Right renal cortex interstitium (tissue), 3 donors: ENCODE measurements at places on chromosomes 16 and 17.

DNA sequence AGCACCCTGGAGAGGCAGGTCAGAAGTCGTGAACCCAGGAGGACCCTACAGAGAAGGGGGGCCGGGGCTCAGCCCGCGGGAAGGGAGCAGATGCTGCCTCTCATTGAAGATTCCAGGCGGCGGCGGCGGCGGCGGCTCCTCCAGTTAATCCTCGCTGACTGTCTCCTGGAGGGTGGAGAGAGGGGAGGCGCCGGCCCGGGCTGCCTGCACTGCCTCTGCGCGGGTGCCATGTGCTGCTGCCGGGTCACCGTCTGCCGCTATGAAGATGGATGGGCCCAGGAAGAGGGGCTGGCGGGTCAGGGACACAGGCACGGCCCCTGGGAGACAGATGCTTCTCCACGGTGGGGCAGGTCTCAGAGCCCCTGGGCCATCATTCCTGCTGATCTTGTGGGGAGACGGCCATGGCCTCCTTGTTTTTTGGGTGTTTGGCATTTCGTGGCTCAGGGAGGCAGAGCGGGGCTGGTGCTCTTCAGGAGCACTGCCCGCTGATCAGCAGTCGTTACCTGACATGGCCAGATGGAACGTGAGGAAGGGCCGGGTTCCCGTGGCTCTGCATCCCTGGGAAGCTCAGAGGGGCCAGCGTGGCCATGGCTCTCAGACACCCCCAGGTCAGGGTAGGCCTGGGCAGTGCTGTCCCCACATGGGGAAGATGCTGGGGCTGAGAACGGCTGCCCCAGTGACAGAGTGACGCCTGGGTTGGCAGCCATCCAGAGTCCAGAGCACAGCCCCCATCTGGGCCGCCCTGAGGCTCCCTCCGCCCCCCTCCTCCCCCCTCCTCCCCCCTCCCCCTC is 36.1 kb downstream of the GINS2 start:
- no peak for DNase-seq

DNA sequence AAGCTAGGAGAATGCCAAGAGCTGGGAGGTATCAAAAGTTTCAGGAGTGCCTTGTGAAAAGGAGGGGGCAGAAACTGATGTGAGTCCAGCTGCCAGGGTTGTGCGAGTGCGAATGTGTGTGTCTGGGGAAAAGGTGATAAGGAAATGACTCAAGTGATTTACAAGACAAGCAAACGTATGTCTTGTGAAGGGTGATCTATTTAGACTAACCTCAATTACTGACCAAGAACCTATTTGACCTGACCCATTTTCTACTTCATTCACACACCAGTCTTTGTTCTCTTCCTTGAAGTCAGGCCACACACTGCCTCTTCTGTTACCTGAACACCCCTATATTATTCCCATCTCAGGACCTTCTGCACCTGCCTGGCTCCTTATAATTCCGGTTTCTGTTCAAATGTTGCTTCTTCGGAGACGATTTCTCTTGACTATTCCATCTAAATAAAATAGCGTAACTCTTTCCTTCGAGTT is 1.0 kb downstream of the GDE1 start:
- no peak for DNase-seq

DNA sequence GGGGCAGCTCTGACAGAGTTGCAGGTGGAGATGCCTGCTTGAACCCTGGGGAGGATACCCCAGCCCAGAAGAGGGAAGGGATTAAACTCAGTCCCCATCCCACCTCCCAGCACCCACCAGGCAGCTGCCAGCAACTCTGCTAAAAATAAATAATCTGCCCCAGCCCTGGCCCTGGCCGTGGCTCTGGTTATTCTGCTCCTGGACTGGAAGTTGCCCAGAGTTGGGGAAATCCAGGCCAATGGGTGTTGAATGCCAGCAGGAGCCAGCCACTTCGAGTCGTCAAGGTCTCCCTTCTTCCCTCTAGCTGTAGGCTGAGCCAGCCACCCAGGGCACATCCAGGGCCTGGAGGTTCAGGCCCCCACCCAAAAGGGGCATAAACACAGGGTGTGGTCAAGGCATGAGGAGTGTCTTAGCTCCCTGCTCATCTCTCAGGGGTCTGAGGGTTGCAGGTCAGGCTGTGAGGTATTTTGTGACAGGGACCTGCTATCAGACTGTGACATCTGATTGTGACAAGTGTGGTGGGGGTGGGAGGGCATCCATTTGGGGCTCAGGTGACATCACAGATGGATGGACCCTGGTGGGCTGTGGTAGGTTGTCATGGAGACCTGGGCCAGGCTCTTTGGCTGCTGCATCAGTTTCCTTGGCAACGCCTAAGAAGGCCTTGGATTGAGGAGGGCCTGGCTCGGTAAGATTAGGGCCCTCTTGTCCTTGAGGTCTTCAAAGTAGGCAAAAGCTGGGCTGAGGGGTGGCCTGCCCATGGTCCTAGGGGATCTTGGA is 1.0 kb upstream of the RRAD start:
- no peak for DNase-seq

DNA sequence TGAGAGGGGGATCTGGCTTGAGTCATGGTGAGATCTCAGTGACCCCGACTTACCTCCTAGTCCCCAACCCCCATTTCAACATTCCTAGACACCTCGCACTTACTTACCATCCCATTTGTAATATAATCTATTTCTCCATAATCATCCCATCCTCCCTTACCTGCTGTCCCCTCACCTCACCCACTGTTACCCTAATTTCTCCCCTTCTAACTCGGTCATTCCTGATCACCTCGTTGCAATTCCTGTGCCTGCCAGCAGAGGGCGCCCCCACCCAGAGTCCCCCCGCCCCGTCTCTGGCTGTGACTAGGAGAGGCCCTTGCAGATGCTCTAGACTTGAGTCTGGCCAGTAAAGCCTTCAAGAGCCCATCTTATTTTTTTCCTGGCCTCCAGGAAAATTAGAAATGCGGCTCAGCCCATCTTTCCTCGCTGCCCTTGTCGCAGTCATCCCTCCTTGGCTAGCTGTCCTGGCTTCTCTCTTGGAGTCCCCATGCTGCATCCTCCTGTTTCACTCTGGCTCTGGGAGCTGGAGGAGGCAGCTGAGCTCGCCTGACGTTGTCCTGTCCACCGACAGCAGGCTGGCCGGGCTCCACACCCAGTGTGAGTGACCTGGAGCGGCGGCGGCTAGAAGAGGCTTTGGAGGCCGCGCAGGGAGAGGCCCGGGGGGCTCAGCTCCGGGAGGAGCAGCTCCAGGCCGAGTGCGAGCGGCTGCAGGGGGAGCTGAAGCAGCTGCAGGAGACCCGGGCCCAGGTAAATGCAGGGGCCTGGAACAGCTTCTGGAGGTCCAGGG is 5.0 kb downstream of the TBKBP1 start:
- no peak for DNase-seq

DNA sequence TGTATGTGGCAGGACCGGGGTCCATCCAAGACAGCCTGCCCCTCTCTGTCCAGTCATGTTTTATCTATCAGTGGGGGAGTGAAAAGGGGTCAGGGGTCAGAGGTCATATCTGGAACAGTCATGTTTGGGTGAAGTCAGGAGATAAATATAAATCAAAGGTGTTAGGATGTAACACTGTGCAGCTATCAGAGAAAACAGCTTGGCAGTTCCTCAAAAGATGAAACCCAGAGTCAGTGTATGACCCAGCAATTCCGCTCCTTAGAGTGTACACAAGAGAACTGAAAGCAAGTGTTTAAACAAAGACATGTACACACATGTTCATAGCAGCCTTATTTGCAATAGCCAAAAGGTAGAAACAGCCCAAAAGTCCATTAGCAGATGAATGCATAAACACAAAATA is 361.3 kb downstream of the FOXL1 start:
- DNase-seq: no peak

GRCh38 chr17:46003907-46004748 is 5.1 kb downstream of the STH start:
- no peak for DNase-seq

DNA sequence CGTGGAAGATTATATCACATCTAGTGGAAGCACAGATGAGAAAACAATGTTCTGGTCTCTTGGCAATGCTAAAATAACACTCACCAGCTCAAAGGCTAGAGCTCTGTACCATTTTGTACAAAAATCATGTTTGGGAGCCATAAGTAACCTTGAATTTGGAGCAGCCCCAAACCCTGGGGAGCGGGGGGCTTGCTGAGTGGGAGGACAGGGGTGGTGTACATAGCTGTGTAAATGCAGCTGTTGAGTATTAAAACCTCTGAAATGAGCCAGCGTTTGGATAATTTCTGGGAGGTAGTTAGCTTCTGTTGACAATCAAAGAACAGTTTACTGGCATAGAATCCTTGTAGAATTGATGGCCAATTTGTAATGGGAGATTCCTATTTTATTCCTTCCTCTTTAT is 4.3 kb downstream of the MYH8 start:
- no peak for DNase-seq

- DNase-seq: no peak
Measured at GRCh38 chr16:66894948-66895688, 14.8 kb downstream of the PDP2 start.

DNA sequence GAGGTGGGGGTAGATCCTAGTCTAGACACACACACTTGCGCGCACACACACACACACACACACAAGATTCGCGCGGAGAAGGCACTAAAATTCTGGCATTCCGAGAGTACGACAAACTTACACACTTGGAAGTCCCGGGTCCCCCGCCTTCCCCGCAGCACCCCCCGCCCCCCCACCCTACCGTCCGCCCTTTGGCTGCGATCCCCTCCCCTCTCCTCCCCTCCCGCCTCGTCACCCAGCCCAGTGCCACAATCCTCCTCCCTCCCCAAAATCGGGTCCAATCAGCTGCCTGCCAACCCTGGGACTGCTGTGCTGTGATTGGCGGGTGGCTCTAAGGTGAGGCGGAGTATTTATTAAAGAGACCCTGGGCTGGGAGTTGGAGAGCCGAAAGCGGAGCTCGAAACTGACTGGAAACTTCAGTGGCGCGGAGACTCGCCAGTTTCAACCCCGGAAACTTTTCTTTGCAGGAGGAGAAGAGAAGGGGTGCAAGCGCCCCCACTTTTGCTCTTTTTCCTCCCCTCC is at the start of gene SOX9:
TSS of gene SOX9 (plus strand) at position 379 of the 522 bp plus-strand sequence. CDS start 372 bp downstream, outside the sequence.
- no peak for DNase-seq

DNA sequence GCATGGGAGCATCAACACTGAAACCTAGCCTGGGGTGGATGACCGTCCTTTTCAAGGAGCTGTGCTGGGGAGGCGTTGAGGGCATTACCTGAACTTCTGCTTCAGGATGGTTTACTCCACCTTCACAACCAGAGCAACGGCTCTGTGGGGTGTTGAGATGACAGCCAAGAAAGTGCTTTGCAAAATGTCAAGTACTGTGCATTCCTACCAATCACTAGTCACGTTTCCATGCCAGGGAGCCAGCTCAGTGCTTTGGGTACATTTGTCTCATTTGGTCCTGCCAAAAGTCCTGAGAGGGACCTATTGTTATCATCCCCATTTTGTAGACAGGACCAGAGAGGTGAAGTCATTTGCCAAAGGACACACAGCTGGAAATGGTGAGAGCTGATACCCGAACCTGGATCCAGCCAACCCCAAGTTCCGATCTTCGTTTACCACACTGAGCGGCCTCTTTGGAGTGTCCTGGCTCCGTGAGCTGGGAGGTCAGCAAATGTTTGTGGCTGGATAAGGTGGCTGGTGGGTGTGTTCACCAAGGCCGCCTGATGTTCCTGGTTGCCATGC is 61.6 kb downstream of the IRF8 start:
- DNase-seq: no peak

DNA sequence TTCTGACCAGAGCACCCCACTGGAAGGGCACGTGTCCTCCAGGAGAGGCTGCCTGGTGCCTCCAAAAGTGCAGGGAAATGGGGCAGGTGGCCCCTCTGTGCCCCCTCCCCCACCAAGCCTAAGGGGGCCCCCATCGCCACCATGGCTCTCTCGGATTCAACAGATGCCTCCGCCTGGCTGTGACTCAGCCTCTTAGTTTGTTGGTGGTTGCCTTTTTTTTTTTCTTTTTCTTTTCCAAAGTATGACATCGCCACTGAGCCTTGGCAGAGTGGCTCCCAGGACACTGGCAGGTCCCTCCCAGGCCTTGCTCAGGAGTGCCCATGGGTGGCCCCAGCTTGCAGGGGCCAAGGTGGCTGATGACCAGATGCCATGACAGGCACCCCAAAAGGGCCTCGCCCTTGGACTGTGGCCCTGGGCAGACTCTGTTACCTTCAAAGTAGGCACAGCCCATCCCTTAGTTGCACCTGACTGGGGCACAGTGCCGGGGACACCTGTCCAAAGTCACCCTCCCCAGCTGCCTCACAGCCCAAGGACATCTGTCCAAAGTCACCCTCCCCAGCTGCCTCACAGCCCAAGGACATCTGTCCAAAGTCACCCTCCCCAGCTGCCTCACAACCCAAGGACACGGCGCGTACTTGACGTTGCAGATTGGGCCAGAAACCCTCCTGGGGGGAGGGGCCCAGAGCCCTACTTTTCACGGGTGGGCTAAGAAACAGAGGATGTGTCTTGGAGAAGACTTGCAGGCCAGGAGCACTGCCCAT is 29.6 kb downstream of the NPTX1 start:
- no peak for DNase-seq

DNA sequence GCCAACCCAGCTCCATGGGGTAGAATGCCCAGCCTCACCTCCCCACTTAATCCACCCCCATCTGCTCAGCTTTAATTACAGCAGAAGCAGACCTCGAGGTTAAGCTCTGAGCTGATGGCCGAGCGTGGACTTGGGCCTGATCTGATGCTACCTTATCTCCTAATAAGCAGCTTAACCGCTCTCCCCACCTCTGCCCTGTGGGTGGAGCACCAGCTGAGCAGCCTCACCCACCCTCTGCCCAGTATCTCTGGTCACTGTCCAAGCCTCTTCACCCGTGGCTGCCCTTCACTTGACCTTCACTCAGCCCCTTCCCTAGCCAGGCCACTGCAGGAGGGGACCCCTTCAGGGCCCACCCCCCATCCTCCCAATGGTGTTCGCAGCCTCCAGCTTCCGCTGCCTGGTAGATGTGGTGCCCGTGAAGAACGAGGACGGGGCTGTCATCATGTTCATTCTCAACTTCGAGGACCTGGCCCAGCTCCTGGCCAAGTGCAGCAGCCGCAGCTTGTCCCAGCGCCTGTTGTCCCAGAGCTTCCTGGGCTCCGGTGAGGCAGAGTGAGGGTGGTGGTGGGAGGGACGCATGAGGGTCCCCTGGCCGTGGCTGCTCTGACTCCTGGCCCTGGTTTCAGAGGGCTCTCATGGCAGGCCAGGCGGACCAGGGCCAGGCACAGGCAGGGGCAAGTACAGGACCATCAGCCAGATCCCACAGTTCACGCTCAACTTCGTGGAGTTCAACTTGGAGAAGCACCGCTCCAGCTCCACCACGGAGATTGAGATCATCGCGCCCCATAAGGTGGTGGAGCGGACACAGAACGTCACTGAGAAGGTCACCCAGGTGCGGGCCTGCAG is 6.8 kb downstream of the KCNH6 start:
- DNase-seq: no peak

DNA sequence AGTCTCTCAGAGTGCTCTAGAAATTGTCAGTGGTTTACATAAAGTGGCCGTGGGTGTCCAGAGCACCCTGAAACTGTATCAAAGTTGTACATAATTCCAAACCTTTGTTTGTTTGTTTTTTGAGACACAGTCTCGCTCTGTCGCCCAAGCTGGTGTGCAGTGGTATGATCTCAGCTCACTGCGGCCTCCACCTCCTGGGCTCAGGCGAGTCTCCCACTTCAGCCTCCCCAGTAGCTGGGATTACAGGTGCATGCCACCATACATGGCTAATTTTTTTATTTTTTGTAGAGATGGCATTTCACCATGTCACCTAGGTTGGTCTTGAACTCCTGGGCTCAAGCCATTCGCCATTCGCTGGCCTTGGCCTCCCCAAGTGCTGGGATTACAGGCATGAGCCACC is 24.3 kb upstream of the ADGRG1 start:
- DNase-seq: no peak
